ENCODE measurements at places on chromosomes 6 and 20. TPM values are rescaled to one million over a fixed set of nuclear protein-coding genes. Genes with fewer than 3 reads are reported as not detected.

DNA sequence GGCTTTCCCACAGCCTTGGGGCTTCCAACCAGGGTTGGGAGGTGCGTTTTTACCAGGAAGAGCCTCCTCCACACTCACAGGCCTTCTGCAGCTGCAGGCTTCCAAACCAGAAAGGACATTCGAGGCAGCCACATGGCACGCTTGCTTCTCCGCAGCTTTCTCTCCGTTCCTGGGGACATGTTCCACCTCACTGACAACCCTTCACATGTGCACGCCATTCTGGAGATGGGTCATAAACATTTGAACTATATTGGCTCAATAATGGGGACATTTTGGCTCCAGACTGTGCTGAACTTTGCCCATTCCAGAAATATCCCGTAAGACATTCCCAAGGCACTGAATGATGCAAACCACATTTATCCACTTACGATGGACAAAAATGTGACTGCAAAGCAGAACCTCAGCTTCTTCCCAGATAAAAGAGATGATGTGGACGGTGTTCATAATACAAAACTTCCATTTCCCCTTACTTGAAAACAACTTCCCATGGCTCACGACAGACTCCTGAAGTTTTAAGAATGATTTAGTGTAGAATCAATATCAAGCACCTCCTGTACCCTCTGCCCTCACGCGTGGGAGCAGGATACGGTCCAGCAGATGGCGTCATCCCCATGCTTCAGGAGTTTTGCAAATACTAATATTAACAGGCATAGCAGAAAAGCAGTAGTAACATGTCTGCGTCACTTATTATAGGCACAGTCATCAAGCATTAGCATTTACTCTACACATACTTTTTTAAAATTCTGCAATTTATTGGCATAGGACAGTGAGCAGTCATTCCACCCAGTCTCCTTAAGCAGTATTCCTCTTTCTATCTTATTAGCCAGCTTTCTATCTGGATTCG is 25.4 kb upstream of the FOXF2 start:
- H3K27ac ChIP-seq = no peak overlapping the region
- H3K4me3 ChIP-seq = no peak overlapping the region
- H3K27me3 ChIP-seq = no peaks in the 10 kb centered on the region
- DNase-seq = no peak
- no peaks in the 10 kb centered on the region for H3K4me1 ChIP-seq

- H3K4me3 ChIP-seq = no peak overlapping the region
- no peaks in the 10 kb centered on the region for H3K27me3 ChIP-seq
- H3K36me3 ChIP-seq = no peaks in the 10 kb centered on the region
- peak; percentile 37 for DNase-seq
Observed at GRCh38 chr6:166258854-166259276, 49.3 kb downstream of the PRR18 start.

- no peak overlapping the region for H3K4me3 ChIP-seq
- no peaks in the 10 kb centered on the region for H3K27me3 ChIP-seq
- no peaks in the 10 kb centered on the region for H3K36me3 ChIP-seq
- H3K4me1 ChIP-seq = no peaks in the 10 kb centered on the region
Observed at GRCh38 chr6:35084041-35084491, 57.1 kb downstream of the TCP11 start.

DNA sequence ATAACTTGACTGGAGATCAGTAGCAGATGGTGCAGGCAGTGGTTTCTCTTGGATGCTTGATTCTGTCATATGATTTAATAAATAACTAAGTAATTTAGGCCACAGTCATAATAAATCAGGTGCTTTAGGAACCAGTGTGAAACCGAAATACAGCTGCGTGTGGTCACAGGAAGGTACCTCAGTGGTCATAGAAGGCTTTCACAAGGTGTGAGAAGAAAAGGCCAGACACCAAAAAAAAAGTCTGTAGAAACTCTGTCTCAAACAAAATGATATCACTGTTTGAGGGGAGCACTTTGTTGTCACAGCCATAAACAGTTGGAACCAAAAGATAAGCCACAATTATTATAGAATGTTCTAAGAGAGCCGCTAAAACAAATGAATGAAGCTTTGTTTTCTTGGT is 56.5 kb downstream of the ARMC2 start:
- no peak for DNase-seq
- H3K4me3 ChIP-seq = no peak overlapping the region
- no peak overlapping the region for H3K27ac ChIP-seq
- peaks cover 29% of the 10 kb centered on the region for H3K4me1 ChIP-seq
- no peaks in the 10 kb centered on the region for H3K36me3 ChIP-seq

DNA sequence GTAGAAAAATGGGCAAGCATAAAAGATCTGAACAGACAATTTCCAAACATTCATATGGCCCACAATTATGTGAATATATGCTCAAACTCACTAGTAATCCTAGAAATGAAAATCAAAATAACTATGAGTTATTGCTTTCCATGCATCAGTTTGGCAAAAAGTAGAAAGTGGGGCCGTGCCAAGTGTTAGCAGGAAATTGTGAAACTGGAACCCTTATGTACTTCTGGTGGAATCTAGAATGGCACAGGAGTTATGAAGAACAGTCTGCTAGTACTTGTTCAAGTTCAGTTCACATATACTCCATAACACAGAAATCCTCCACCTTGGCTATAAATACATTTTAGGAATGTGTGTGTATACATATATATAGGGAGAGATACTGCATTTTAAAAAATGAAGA is 89.8 kb downstream of the EYA2 start:
- H3K4me3 ChIP-seq = no peak overlapping the region
- DNase-seq = no peak
- no peak overlapping the region for H3K27ac ChIP-seq
- no peaks in the 10 kb centered on the region for H3K4me1 ChIP-seq
- H3K27me3 ChIP-seq = no peaks in the 10 kb centered on the region
- no peaks in the 10 kb centered on the region for H3K36me3 ChIP-seq

GRCh38 chr20:56765172-56766073 is 136.3 kb downstream of the TFAP2C start:
- no peak overlapping the region for H3K4me3 ChIP-seq
- no peaks in the 10 kb centered on the region for H3K27me3 ChIP-seq
- no peaks in the 10 kb centered on the region for H3K36me3 ChIP-seq
- H3K4me1 ChIP-seq = no peaks in the 10 kb centered on the region
- no peak for DNase-seq
- no peak overlapping the region for H3K27ac ChIP-seq

DNA sequence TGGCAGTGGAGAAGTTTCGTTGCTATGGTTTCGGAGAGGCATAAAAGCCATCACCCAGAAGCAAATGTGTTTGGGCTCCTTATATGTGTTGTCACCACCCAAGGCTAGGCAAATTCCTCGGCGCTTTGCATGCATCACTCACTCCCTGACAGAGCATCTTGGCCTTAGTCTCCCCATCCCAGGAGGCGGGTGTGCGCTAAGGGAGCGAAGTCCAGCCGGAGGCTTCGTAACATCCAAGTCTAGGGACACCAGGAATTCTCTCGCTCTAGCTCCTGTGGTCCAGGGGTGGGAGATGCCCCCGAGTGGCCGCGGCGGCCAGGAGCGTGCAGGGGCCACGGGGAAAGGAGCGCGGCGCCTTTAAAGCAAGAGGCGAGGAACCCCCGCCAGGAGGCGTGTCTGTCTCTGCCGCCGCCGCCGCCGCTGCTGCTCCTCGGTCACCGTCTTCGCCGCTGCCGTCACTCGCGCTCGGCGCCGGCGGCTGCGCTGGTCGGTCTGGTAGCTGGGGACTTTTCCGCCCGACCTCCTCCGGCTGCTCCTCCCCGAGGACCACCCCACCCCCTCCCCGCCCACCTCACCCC is at the start of gene GRIK2:
TSS of gene GRIK2 (plus strand) at position 458 of the 578 bp plus-strand sequence.
- no peak for DNase-seq
- H3K27ac ChIP-seq = no peak within 1 kb of the TSS
- no peaks in the 10 kb centered on the region for H3K4me1 ChIP-seq
- no peaks in the 10 kb centered on the region for H3K27me3 ChIP-seq
- H3K36me3 ChIP-seq = no peaks in the 10 kb centered on the region

Gene CPNE5
- total RNA-seq = 0.29 TPM

Gene GSTA2
- total RNA-seq = not detected

Gene SLC26A8
- total RNA-seq = not detected

Gene HSPA1L
- total RNA-seq = 3.5 TPM

Gene DDO
- not detected for total RNA-seq
